ENCODE measurements at places on chromosomes 6 and 20.

- DNase-seq, result no peak
These were observed 185.7 kb downstream of the SASH1 start for GRCh38 chr6:148528292-148528691.

DNA sequence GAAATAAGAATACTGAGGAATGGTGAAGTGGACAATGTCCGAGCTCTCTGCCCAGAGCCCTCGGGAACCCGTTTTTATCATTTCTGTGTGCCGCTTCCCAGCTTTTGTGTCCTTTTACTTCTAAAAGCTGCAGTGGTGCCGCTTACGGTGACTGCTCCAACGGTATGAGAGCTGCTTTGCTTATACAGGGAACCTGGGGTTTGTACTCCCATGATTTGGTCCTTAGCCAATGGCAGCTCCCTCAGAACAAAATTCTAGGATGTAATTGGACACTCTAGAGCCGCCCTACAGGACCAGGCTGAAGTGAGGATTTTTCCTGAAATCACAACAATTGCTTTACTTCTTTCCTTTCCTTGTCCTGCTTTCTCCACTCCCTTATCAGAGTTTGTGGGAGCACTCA, 24.2 kb upstream of the PCSK2 start:
- DNase-seq, result no peak

GRCh38 chr6:73929405-73929804, 233.4 kb downstream of the CD109 start:
- no peak for DNase-seq

DNA sequence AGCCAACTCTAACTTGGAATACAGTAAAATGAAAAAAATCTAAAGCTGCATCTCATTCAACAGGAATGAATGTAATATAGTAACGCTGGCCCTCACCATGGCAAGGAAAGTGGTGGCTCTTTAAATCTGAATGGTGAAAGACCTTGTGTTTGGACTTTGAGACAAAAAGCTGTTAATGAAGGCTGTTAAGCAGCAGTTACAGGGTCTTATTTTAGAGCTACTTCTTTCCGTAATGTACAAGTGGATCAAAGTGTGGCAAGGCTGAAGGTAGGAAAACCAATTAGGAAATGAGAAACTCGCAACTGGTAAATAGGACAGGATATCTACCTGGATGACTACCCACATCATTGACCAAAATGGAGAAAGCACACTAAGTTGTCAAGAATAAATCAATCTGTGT, 11.6 kb upstream of the TRIM39 start:
- no peak for DNase-seq

- DNase-seq, result no peak
These were observed 62.5 kb upstream of the TOP1 start for GRCh38 chr20:40966103-40966502.

DNA sequence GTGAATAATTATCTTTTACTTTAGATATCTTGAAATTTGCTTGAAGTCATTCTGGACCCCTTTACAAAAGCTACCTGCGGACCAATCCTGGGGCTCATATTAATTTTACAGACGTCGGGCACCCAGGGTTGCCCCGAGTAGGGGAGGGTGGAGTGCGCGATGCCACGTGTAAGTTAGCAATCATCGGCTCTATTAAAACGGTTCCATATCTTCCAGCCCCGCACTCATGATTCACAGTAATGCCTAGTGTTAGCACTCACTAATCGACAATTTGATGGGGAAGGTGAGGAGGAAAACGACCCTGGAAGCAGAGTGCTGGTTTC, 34.9 kb upstream of the TCF21 start:
- DNase-seq, result no peak

- DNase-seq, result no peak
These were observed 14.9 kb upstream of the TTPAL start for GRCh38 chr20:44460795-44461141.

- DNase-seq, result no peak
These were observed 50.0 kb upstream of the EZR start for GRCh38 chr6:158868890-158869825.

- no peak for DNase-seq
These were observed 397.5 kb downstream of the HDGFL1 start for GRCh38 chr6:22966691-22967422.

DNA sequence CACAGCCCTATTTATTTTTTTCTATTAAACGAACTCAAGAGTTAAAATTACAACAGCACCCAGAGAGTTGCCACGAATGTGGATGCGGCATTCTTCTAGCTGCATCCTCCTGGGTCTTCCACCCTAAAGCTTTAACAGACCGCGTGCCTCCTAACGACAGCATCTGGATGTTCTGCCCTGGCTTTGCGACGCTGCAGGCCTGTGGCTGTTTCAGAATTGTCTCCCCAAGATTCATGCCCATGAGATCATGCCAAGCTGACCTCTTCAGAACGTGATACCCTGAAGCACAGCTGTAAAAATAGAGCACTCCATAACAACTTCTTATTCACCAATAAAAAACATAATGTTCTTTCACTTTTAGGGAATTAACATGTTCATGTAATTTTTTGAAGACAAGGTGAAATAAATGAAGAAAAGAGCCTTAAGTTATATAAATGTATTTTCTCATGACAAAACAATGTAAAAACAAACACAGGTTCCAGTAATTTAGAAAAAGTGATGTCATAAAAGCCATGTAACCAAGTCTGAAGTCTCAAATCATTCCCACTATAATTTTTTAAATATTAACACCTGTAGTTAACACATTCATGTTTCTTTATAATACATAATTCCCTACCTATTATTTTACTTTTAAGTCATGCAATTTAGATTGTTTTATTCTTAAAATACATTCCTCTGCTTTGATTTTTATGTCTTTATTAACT, 26.5 kb downstream of the HIVEP2 start:
- DNase-seq, result no peak

Data from NT2/D1 (cell line).